AG08395 (cell line): ENCODE measurements at places on chromosomes 2 and 18.

DNA sequence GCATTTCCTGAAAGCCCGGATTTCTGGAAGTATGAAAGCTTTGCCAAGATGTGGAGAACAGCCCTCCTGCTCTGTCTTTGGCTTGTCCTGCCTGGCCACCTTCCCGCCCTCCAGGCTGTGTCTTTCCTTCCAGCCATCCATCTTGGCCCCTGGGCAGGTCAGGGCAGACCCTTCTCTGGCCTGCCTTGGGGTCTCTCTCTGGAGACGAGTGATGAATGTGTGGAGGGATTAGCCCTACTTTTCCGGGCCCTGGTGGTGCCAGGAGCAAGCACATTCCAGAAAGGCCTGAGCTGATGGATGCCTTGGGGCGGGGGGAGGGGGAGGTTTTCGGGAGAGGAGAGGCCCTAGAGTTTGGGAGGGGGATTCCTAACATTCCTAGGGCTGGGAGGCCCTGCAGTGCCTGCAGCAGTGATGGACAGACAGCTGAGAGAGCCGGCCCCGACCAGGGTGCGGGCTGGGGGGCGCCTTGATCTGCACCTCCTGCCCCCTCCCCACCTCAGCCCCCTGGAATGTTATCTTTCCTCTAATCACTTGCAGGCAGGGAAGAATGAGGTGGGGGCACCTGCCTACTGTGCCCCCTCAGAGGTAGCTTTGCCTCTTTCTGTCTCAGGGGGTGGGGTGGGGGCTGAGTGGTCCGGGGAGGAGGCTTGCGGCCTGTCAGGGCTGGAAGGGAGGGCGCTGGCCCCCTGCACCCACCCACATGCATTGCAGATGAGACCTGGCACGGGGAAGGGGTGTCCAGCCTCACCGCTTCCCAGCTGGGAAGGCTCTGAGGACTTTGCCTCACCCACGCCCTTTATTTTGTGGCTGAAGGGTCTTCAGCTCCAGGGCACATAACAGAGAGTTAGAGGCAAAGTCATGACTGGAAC is 156.2 kb downstream of the DDX1 start:
- no peak for DNase-seq

- no peak for DNase-seq
Observed at GRCh38 chr2:59658906-59659635, 894.4 kb downstream of the BCL11A start.

- DNase-seq: no peak
Observed at GRCh38 chr2:114436329-114436728, 6.1 kb upstream of the DPP10 start.

GRCh38 chr18:10838553-10838952 is 310.8 kb downstream of the PIEZO2 start:
- no peak for DNase-seq

GRCh38 chr18:46542545-46542944 is 114.5 kb downstream of the LOXHD1 start:
- no peak for DNase-seq

- DNase-seq: peak; percentile 41
Observed at GRCh38 chr2:168348076-168348475, 100.7 kb upstream of the STK39 start.

- no peak for DNase-seq
Observed at GRCh38 chr2:107729440-107729839, 97.3 kb upstream of the RGPD4 start.

DNA sequence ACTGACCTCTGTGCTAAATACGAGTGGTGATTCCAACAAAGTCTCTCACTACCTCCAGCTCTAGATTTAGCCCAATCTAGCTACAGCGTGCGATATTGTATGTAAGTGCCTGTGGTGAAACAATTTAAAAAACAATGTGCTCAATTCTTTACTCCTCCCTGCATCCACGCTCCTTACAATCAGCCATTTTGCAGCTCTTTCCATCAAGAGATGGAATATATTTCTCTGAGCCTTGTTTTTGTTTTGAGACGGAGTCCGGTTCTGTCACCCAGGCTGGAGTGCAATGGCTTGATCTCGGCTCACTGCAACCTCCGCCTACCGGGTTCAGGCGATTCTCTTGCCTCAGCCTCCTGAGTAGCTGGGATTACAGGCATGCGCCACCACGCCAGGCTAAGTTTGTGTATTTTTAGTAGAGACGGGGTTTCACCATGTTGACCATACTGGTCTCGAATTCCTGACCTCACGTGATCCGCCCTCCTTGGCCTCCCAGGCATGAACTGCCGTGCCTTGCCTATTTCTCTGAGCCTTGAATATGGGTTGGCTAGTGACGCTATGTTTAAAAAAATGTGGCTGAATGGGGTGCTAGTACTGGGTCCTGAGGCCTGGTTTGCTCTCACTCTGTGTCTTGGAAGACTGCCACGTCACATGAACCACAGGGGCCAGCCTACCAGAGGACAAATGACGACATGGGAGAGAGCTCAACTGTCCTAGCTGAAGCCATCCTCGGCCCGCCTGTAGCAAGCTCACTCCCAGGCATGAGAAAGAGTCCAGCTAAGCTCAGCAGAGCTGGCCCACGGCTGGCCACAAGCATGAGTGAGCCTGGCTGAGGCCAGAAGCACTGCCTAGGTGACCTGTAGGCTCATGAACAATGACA is 14.8 kb downstream of the WDFY1 start:
- DNase-seq: no peak

- no peak for DNase-seq
Observed at GRCh38 chr18:40957533-40958070, 997.4 kb upstream of the PIK3C3 start.

DNA sequence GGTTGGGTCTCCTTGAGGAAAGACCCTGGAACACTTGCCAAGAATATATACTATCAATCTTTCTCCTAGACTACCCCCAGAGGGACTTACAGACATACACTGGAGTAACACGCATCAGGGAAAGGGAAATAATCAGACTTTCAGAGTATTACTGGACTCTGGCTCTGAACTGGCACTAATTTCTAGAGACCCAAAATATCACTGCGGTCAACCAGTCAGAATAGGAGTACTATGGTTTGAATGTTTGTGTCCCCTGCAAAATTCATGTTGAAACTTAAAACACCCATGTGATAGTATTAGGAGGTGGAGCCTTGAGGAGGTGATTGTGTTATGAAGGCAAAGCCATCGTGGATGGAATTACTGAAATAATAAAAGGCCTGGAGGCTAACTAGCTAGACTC is 323.7 kb downstream of the EN1 start:
- DNase-seq: no peak

- no peak for DNase-seq
Observed at GRCh38 chr18:49529596-49529995, 32.3 kb upstream of the LIPG start.

GRCh38 chr2:150919901-150920300 is 341.8 kb downstream of the RBM43 start:
- no peak for DNase-seq

- DNase-seq: no peak
Observed at GRCh38 chr2:12274591-12274990, 442.1 kb upstream of the TRIB2 start.

DNA sequence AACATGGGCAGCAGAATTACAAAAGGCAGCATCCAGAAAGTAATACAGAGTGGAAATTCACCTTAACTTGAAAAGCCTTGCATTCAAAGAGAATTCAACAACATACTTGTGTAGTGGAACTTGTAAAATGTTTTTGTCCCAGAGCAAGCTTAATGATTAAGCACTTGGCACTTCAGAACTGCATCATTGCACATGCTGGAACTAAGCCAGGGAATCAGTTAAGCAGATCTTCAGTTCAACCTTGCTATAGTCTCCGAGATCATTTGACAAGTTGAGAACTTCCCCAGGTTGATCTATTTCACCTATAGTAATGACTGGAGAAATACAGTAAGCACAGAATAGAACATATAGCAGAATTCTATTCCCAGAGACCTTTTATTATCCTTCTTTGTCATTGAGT is 1337.2 kb upstream of the NXPH2 start:
- DNase-seq: no peak

GRCh38 chr2:176380341-176380740 is 111.1 kb downstream of the MTX2 start:
- DNase-seq: no peak

- no peak for DNase-seq
Observed at GRCh38 chr2:88168386-88168785, 1.8 kb upstream of the THNSL2 start.

DNA sequence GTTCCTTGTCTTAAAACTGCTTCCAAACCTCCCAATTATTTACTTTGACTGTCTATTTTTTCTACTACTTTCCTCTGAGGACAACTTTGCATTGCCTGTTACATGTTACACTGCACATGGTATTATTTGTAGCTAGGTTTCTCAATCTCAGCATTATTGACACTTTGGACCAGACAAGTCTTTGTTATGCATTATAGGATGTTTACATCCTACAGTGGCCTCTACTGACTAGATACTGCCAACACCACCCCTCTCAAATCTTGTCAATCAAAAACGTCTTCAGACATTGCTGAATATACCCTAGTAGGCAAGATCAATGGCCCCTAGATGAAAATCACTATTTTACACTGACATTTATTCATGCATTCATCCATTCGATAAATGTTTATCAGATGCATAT is 129.6 kb upstream of the DNAJC10 start:
- no peak for DNase-seq

DNA sequence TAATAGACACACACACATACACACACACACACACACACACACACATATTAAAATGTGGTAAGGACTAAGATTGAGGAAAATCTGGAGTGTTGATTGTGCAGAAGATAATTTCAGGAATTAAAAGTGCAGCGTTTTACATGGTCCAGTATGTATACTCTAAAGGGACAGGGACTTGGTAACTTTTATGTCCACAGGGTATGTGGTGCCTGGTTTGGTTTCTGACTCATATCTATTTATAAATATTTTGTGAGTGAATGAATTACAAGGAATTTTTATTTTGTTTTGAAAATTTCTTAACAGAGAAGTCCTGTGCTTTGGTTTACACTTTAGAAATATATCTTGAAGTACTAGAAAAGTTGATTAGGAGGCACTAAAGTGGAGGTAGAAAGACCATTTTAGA is 287.7 kb upstream of the NXPH2 start:
- DNase-seq: no peak

GRCh38 chr2:149885946-149886345 is 298.4 kb upstream of the MMADHC start:
- DNase-seq: no peak

GRCh38 chr2:67871686-67872412 is 191.0 kb downstream of the C1D start:
- DNase-seq: peak; percentile 62

- no peak for DNase-seq
Observed at GRCh38 chr2:38498045-38498481, 104.7 kb downstream of the HNRNPLL start.

DNA sequence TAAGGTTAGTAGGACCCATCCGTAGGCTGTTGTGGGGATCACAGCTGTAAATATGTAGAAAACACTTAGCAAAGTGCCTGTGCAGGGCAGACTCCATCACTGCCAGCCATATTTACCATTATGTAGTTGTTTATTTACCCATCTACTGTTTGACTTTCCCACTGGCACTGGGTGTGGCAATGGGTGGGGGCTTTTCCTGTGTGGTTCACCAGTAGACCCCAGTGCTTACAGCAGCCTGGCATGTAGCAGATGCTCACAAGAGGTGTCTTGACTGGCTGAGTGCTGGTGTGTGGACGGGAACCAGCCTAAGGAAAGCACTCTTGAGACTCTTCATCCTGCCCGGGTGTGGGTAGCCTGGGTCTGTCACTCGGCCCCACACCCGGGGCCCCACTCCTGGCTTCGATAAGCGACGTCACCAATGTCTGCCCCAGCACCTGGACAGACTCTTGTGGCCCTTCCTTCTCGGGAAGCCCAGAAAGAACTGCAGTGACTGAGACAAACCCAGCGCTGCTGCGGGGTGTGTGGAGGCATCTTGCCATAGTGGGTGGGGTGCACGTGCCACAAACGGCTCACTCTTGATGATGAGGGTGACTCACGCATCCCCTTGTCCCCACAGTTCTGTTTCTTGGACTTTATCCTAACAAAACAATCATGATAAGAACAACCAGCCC is 78.3 kb downstream of the HDAC4 start:
- DNase-seq: peak; percentile 80

DNA sequence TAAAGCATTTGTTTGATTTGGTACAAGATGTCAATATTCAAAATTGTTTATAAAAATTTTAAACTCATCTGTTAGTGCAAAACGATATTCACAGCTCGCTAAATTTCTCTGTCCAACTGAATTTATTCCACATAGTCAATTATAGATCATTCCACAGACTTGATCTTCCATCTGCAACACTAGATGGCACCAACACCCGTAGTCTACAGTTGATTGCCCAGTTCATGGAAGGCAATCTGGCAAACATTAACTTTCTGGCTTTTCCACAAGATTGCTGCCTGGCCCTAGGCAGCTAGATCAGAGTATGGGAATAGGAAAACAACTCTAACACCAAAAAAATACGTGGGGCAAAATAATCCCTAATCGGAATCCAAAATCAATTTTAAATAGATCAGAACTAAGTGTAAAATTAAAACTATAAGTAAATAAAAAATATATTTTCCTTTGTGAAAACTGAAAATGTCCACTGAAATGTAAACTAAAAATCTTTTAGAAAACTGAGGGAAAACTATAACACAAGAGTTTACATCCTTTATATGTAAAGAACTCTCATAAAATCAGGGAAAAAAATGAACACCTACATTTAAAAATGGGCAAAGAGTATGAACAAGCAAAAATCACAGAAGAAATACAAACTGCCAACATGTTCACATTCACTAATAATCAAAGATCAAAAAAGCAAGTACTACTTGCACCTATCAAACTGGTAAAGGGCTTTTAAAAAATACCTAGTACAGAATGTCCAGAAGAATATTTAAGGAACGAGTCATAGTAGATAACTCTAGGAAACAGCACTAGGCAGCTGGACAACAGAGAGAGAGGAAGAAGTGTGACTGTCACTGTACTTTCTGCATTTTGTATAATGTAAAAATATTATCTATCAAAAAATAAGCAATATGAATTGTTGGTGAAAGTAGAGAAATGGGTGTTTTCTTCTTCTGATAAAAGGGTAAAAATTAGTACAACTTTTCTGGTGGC is 35.0 kb downstream of the RTN4 start:
- peak; percentile 76 for DNase-seq

- DNase-seq: peak; percentile 1
Observed at GRCh38 chr18:33210575-33211189, 229.8 kb downstream of the CCDC178 start.
